Nucleus accumbens (tissue), 56 donors: ENCODE measurements at places on chromosomes 4 and X.
A peak's percentile ranks its signal among the peaks of the same experiment; 100 is the strongest.

GRCh38 chr4:13313856-13314255, 170.3 kb downstream of the RAB28 start:
- DNase-seq, result no peak

- DNase-seq, result no peak
Measured at GRCh38 chr4:38411092-38411491, 252.9 kb upstream of the KLF3 start.

DNA sequence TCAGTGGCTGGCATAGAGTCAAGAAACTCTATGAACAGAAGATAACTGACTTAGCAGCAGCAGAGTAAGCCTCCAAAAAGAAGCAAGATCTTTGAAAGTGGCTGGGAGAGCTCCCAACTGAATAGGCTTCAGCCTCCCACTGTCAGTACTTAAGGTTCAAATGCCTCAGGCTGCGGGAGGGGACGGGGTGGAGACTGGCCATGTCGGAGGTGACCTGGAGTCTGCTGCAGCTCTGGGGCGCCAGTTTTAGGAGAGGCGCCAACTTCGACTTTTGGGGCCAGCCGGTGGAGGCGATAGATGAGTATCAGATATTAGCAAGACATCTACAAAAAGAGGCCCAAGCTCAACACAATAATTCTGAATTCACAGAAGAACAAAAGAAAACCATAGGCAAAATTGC, 67.3 kb downstream of the TMEM144 start:
- DNase-seq, result no peak

GRCh38 chrX:44952329-44953027, 79.5 kb downstream of the KDM6A start:
- DNase-seq, result no peak

GRCh38 chr4:110533940-110534339, 58.0 kb downstream of the ENPEP start:
- no peak for DNase-seq

DNA sequence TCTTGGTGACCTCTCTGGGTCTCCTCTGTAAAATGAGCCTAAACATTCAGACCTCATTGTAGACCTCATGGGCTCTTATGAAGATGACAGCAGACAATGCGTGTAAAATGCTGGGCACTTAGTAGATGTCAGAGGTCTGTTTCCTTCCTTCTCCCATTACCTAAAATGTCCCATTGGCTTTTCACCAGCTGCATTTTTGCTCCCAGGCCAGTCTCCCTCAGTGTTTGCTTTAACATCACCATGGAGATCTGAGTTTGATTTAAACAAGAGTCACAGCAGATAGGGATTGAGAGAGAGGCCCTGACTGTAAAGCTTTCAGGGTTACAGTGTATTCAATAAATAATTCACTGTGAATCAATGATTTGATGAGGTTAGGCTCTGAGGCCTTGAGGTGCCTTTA, 24.3 kb downstream of the PSAPL1 start:
- no peak for DNase-seq

GRCh38 chr4:93983140-93983539, 154.6 kb downstream of the ATOH1 start:
- no peak for DNase-seq

DNA sequence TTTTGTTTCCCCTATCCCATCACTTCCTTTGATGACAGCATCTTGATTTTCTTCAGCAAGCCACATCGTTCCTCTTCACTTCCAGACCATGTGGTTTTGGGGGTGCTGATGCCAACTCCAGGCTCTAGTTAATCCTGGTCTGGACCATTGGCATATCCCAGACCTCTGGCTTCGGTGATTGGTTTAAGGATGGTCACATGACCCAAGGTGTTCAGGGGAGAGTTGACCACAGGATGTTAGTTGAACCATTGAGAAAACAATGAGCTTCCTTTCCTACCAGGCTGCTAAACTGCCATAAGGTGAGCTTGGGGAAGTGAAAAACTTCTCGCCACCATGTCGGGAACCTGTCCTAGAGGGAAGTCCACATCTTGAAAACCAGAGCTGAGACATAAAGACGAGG, 60.9 kb upstream of the TLR3 start:
- DNase-seq, result no peak

GRCh38 chr4:24668956-24669355, 84.6 kb upstream of the DHX15 start:
- no peak for DNase-seq

GRCh38 chr4:7787681-7788141, 151.9 kb downstream of the AFAP1 start:
- no peak for DNase-seq

GRCh38 chrX:28586981-28587551, at the start of gene IL1RAPL1:
TSS of gene IL1RAPL1 (plus strand) at chrX:28587446.
- peak; percentile 8 for DNase-seq

GRCh38 chr4:99079625-99080295, 8.8 kb downstream of the ADH5 start:
- DNase-seq, result no peak

- DNase-seq, result no peak
Measured at GRCh38 chr4:25129917-25130316, 30.3 kb downstream of the SEPSECS start.

DNA sequence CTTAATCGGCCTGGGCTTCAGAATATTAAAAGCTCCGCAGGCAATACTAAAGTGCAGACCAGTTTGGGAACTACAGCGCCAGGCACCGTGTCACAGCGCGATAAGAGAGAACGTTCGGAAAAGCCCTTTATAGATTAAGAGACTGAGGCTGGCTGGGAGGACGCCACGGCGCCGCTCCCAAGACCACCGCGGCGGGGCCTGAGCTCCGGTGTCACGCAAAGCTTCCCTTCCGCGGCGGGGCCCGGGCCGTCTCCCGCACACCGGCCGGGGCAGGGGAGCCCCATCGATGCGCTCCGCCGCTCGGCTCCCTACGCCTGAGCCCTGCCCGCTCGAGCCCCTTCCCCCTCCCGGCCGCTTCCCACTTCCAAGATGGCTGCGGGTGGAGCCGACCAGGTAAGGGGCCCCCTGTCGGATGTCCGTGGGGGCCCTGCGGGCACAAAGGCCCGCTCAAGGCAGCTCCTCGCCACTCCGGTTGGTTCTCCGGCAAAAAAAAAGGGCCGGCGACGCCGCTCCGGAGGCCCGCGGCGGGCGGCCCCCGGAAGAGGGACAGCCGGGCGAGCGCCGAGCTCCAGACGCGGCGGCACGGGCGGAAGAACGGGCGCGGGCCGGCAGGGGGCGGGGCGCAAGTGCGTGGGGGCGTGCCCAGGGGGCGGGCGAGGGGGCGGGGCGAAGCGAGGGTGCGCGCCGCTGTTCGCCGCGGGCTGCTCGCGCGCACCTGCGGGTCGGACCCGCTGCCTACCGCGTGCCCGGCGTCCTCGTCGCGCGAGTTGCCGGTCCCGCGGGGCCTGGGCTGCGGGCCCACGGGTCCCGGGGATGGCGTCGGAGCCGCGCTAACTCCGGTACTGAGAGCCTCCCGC, at the start of gene TBC1D14:
Gene TBC1D14 (plus strand): TSS at position 714 of the 857 bp plus-strand sequence. CDS start 13,564 bp downstream, outside the sequence.
- peak; percentile 90 for DNase-seq
